Stimulated activated CD4-positive, alpha-beta T cell treated with anti-CD3 and anti-CD28 coated beads, Interleukin-15, amount 100 ng/mL, for 1 hour (primary cell): ENCODE measurements at places on chromosomes 1 and 21.
A peak's percentile ranks its signal among the peaks of the same experiment; 100 is the strongest.

DNA sequence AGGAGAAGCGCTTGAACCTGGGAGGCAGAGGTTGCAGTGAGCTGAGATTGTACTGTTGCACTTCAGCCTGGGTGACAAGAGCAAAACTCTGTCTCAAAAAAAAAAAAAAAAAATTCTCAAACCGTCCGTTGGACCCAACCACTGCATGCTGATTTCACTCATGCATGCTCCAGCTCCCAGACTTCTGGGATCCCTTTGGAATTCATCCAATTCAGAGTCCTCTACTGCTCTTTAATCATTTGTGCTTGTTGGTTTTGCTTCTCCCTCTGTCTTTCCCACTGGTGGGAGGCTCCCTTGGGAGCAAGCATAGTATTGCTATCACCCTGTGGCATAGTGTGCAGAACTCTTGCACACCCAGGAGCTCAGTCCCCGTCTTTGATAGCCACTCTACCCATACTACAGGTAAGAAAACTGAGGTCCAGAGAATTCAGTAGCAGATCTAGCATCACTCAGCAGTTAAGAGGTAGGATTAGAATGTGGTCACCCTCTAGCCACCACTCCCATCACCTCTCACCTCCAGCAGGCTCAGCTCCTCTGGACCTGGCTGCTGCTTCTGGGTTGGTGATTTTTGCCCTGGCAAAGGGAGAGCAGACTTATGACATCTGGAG, 3.1 kb upstream of the LMNA start:
- no peak for DNase-seq

GRCh38 chr1:93908394-93909145, 660 bp downstream of the GCLM start:
- peak; percentile 21 for DNase-seq

DNA sequence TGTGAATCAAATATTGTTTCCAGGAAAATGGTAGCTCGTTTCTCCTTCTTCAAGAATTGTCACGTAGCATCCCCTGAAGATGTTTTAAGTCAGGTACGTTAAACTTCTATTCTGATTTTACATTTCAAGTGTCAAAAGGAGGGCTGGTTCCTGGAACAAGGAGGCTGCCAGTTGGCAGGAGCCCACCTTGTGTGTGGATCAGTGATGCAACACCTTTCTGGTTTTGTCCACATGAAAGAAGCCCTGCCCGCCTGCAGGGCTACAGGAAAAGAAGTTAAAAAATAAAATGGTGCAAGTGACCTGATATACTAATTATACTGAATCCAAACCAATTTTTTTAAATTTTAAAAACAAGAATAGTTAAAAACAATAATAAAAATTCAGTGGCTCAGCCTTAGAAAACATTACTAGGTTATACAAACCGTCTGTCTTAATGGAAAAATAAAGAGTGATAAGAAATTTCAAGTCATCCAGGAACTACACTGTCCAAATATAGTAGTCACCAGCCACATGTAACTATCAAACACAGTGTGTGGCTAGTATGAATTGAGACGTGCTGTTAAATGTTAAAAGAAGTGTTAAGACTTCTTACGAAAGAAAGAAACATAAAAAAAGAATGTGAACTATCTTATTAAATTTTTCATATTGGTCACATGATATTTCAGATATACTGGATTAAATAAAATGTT, 123.1 kb downstream of the APP start:
- DNase-seq: no peak

DNA sequence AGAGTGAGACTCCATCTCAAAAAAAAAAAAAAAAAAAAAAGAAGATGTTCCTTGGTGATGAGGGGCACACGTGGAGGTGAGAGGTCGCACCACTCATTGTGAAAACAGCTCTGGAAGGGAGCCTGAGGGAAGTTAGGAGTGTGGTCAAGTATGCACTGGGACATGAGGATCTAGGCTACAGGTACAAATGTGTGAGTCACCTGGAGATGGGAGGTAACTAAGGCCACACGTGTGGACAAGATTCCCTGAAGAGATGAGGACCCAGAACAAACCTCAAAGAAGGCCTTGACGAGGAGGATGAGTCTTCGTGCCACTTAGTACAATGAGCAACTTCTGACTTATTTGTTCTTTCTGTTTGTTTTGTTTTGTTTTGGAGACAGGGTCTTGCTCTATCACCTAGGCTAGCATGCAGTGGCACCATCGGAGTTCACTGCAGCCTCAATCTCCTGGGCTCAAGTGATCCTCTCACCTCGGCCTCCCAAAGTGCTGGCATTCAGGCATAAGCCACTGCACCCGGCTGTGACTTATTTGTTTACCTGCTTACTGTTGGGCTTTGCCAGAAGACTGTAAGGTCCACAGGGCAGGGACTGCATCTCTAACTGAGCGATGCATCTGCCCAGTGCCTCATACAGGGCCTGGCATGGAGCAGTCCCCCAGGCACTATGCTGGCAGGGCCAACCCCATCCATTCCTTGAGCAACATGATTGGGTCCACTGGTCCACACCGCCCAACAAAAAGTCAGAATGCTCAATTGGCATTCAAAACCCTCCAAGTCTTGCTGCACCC, 6.4 kb downstream of the ASAP3 start:
- no peak for DNase-seq

DNA sequence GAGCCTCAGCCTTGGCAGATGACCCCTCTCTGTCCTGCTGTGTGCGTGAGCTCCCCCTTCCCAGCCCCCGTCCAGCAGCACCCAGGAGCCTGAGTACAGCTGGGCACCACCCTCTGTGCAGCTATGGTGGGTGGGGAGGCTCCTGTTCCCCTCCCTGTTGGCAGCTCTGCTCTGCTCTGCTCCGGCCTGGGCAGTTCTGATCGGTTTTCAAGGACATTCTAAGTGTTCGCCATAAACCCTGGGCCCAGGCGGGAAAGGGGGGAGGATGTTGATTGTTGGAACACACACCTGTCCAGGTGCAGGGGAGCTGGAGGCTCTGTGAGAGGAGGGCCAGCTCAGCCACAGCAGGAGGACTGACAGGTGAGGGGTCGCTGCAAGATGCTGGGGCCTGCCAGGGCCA, at the start of gene CLCNKB:
Gene CLCNKB (plus strand): TSS at position 262 of the 400 bp plus-strand sequence. CDS start 711 bp downstream, outside the sequence.
- DNase-seq: no peak

DNA sequence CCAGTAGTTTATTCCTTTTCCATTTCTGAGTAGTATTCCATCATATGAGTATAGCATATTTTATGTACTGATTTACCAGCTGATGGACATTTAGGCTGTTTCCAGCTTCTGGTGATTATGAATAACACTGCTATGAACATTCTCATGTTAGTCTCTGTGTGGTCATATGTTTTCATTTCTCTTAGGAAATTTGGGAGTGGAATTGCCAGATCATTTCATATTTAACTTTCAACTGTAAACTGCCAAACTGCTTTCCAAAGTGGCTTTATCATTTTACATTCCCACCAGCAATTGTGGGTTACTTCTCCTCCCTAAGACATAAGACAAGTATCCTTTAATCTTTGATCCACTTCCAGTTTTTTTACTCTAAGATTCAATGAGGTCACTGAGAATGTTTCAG, 85.7 kb upstream of the RALGPS2 start:
- DNase-seq: no peak

GRCh38 chr1:226104671-226105121, 42.2 kb downstream of the H3-3A start:
- no peak for DNase-seq

DNA sequence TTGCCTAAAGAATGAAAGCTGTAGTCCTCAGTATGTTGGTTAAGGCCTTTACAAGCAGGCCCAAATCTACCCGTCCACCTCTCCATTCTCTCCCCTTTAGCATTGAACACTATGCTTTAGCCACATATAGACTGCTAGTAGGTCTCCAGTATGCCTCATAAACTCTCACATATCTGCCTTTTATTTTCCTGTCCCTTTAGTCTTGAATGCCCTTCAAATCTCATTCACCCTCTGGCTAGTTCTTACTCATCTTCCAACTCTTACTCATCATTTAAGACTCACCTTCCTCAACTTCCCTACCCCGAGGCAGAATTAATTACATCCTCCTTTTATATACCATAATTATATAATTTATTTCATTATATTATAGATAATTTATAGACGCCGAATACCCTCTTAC, 78.7 kb upstream of the TSPAN2 start:
- DNase-seq: no peak

GRCh38 chr1:209822706-209823105, 5.1 kb upstream of the UTP25 start:
- DNase-seq: no peak

GRCh38 chr1:78667939-78668338, 18.3 kb downstream of the IFI44 start:
- DNase-seq: no peak

DNA sequence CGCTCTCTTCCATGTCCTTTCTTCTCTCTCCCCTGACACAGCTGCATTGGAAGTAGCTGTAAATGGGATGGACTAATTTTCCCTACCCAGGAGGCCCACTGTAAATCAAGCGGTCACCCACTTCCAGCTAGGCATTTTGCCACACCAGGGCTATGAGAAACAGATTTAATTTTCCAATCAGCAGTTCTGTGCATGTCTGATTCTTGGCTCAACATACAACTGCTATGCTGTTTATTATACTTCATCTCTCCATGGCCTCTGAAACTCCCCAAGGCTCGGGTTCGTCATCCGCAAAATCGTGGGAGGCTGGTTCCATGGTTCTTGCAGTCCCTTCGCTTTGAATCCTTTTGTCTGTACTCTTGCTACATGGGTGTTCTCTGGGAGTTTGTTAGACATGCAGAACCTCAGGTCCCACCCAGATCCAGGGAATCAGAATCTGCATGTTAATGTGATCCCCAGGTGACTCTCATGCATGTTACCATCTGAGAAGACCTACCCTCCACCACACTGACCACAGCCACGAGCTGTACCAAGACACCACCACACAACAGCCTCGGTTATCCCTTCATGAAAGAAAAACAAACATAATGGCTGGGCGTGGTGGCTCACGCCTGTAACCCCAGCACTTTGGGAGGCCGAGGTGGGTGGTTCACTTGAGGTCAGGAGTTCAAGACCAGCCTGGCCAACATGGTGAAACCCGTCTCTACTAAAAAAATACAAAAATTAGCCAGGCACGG, 190.5 kb downstream of the GABPA start:
- DNase-seq: no peak

DNA sequence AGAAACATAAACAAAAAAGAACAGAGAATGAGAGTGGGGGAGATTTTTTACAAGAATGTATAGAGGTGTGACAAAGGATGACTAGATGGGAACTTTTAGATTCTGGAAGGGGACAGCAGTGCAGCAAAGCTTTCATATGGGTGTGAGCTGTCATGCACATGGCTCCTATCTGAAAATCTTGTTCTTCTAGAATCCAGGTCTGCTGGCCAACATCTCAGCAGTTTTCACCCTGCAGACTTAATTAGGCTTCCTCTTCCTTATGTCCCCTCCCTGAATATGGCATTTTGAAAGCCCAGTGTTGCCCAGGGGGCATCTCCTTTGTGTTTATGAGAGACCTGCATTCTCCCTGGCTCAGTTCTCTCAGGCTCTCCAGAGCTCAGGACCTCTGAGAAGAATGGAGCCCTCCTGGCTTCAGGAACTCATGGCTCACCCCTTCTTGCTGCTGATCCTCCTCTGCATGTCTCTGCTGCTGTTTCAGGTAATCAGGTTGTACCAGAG, at the start of gene CYP4Z1:
Gene CYP4Z1 (plus strand): TSS at position 135 of the 498 bp plus-strand sequence. CDS start 260 bp downstream, at position 395.
- DNase-seq: no peak

DNA sequence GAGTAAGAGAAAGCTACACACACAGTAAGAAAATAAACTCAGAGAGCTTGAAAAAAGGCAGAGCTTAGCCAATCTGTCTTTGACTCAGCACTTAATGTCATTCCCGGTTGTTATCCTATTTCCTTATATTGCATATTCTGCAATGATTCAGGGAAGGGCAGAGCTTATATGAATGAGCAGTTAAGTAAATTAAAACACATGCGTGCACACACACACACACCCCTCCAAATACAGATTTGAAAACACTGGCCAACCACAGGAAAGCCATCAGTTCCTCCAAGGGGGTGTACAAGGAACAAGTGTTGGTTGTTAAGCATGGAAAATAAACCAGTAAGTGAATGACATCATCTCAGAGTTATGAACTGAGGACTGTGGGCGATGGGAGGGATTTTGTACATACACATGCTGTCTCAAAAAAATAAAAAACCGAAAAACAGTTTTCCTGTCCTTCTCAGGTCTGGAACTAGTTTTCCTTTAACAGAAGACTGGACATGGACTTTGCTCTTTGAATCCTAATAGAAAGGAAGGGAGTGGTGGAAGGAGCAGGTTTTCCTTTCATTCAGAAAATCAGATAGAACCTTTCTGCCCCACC, 1.0 kb downstream of the IQGAP3 start:
- DNase-seq: no peak
